ENCODE measurements at places on chromosomes 11 and 22.

- no peak for DNase-seq
These were observed 37.9 kb downstream of the SMIM38 start for GRCh38 chr11:69193629-69194028.

- peak; percentile 21 for DNase-seq
These were observed at the start of gene MEI1 for GRCh38 chr22:41699264-41700107. MEI1 (plus strand) TSS chr22:41699503; CDS start chr22:41699539, 36 bp downstream.

GRCh38 chr11:129202646-129203045, 10.5 kb upstream of the ARHGAP32 start:
- DNase-seq, result no peak

- no peak for DNase-seq
These were observed 160.9 kb downstream of the TRIM29 start for GRCh38 chr11:119976805-119977560.

DNA sequence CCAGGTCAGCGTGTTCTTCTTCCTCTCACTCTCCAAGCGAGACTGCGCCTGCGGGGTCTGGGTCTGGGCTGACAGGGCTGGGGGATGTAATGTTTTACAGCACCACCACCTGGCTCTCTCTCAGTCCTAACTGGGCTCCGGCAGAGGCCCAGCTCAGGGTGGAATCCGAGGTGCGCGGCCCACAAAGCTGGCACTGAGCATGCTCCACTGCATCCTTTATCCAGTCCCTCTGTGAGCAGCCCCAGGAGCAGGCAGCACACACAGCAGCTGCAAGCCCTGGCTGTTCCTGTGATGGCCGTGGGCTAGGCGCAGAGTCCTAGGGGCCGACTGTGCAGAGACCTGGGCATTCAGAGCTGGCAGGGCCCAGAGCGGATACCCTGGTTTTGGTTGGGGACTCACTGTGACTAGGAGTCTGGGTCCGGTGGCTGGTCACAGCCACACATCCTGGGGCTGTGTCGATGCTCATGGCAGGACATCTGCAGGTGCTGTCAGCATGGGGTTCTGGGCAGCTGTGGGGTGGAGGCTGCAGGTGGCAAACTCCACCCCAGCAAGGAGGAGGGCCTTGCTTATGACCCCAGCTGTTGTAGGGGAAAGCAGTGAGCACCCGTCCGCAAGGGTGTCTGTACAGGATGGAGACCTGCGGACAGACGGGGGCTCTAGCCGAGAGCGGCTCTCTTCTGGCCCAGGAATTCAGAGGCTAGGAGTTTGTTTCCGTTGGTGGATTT, 4.0 kb downstream of the LRRC75B start:
- DNase-seq, result no peak

DNA sequence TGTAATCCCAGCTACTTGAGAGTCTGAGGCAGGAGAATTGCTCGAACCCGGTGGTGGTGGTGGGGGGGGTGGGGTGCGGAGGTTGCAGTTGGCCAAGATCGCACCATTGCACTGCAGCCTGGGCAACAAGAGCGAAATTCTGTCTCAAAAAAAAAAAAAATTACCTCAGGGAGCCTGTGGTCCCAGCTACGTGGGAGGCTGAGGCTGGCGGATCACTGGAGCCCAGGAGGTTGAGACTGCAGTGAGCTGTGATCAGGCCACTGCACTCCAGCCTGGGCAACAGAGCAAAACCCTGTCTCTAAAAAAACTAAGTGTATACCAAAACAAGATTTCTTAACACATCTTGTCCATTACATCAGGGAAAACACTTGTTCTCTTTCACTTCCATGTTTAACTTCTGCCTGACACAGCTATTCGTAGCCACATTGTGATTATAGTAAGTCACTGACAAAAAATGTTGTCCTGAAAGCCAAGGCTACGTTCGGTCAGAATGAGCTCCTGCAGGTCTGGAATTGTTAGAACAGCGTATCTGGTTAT, 1.4 kb downstream of the TMEM80 start:
- peak; percentile 69 for DNase-seq
